Activated naive CD8-positive, alpha-beta T cell treated with anti-CD3 and anti-CD28 coated beads, Interleukin-2, amount 50 U/mL, for 16 hours (primary cell): ENCODE measurements at places on chromosomes 12 and 14.

- DNase-seq, result no peak
These were observed 193.6 kb downstream of the GALC start for GRCh38 chr14:87799400-87799799.

GRCh38 chr12:30994274-30994673 lies 67.7 kb downstream of the TSPAN11 start:
- DNase-seq, result no peak

- no peak for DNase-seq
These were observed 288.6 kb downstream of the FOXN3 start for GRCh38 chr14:89128311-89129026.

GRCh38 chr12:94193168-94193567 lies 44.8 kb downstream of the PLXNC1 start:
- no peak for DNase-seq

GRCh38 chr12:38648813-38649212 lies 256.6 kb downstream of the CPNE8 start:
- no peak for DNase-seq

DNA sequence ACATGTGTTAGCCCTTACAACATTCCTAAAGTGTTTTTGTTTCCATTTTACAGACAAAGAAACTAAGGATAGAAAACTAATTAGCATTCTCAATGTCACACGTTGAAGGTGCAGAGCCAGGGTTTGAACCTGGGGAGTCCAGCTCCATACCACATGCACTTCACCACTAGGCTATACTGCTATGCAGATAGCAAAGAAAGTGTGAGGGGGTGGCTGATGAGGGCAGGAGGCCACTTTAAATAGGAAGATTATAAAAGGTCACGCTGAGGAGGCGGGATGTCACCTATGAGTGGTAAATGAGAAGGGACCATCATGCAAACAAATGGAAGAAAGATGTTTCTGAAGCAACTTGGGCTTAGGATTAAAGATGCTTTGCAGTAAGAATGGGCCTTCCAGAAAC lies 213.9 kb downstream of the EGLN3 start:
- no peak for DNase-seq

DNA sequence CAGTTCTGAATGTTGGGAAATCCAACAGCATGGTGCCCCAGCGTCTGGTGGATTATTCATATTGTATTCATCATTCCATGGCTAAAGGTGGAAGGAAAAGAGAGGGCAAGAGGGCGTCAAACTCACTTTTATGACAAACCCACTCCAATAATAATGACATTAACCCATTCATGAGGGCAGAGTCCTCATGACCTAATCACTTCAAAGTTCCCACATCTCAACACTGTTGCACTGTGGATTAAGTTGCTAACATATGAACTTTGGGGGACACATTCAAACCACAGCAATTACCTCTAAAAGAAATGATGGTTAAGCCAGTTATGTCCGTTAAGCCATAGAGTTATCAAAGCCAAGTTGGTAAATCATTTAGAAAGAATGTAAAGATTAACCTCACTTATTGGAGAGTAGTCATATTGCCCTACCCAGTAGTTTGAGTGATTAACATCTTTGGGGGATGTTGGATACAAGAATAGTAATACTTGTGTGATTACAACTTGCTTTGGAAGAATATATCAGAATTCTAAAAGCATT lies 212.4 kb upstream of the FLRT2 start:
- DNase-seq, result no peak

DNA sequence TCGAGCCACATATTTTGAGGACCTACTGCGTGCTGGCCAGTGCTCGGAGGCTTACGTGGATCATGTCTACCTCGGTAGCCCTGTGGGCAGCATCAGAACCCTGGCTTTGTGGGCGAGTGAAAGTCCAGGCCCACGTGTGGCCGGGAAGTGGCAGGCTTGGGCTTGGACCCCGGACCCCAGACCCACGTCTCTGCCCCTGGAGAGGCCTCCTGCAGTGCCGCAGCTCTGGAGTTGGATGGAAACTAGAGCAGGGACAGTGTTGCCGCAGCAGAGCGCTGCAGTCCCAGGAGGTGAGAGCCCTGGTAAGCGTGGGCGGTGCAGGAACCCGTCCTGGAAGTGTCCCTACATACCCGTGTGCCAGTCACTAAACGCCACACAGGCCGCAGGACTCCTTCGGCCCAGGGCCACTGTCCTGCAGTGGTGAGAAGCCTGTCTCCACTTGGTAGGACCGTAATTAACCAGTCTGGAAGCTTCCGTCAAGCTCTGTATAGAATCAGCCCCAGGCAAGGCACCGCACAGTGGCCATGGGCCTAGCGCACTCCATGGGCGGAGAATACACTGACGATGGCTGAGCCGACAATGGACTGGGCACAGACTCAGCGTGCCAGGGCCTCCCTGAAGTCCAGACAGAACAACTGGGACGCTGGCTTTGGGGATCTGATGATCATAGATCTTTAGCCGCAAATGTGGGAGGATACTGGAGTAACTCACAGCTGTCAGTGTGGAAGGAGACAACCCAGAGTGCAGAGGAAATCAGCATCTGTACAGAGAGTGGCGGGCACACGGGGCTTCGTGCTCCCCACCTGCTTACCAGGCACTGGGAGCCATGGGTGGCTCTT lies 219.5 kb downstream of the KIF26A start:
- DNase-seq, result no peak

DNA sequence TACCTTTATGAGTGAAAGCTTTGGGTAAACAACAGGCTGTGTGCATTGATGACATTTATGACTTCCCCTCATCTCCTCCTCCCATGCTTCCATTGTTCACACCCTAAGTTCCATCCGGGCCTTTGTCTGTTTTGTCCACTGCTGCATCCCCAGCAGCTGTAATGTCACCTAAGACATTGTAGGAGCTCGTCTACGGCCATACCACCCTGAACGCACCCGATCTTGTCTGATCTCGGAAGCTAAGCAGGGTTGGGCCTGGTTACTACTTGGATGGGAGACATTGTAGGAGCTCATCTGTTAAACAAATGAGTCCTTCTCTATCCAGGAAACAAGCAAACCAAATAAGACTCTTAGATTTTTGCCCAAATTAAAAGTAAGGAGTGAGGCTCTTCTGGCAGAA lies 40.4 kb upstream of the SYCP3 start:
- no peak for DNase-seq

- no peak for DNase-seq
These were observed 2.4 kb downstream of the NCOR2 start for GRCh38 chr12:124564971-124565491.

- DNase-seq, result no peak
These were observed 19.7 kb downstream of the SLC41A2 start for GRCh38 chr12:104938371-104938770.

GRCh38 chr14:24506443-24506842 lies 1.6 kb downstream of the CMA1 start:
- DNase-seq, result no peak

- DNase-seq, result no peak
These were observed 472.2 kb downstream of the RAD51B start for GRCh38 chr14:68291820-68292219.

GRCh38 chr14:100860556-100861187 lies 34.8 kb downstream of the MEG3 start:
- DNase-seq, result no peak

DNA sequence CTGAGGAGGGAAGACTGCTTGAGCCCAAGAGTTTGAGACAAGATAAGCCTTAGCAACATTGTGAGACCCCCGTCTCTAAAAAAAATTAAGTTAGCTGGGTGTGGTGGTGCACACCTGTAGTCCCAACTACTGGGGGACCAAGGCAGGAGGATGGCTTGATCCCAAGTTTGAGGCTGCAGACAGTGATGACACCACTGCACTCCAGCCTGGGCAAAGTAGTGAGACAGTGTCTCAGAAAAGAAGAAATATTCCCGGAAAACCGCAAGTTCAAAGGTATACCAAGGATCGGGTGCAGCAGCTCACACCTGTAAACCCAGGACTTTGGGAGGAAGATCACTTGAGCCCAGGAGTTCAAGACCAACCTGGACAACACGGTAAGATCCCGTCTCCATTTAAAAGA lies 5.8 kb downstream of the PTGES3 start:
- DNase-seq, result no peak

DNA sequence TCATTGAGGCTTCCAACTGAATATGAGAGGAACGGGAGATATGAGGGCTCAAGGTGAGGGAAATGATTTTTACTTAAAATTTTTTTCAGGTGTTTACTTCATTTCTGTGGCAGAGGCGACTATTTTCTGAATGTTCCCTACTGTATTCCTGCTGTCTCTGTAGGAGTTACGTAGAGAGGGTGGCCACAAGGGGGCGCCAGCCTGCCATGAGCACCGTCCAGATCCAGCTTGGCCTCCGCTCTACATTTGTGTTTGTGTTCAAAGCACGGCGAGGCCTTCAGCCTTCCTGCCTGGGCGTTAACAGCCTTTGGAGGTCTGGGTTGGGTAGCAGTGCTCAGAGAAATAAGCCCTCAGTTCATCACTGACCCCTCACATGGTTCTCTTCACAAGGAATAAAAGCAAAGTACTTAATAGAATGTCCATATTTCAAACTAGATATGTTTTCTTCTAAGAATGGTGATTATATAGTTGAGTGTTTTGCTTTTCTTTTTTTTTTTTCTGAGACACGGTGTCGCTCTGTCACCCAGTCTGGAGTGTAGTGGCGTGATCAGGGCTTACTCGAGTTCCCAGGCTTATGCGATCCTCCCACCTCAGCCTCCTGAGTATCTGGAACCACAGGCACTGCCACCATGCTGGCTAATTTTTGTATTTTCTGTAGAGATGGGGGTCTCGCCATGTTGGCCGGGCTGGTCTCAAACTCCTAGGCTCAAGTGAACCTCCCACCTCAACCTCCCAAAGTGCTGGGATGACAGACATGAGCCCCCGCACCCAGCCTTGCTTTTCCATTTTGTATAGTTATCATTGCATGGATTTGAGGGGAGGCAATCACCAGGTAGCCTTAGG lies 22.3 kb downstream of the CKB start:
- DNase-seq, result peak; percentile 48

GRCh38 chr14:61954306-61954705 lies 192.1 kb downstream of the SNAPC1 start:
- DNase-seq, result no peak

DNA sequence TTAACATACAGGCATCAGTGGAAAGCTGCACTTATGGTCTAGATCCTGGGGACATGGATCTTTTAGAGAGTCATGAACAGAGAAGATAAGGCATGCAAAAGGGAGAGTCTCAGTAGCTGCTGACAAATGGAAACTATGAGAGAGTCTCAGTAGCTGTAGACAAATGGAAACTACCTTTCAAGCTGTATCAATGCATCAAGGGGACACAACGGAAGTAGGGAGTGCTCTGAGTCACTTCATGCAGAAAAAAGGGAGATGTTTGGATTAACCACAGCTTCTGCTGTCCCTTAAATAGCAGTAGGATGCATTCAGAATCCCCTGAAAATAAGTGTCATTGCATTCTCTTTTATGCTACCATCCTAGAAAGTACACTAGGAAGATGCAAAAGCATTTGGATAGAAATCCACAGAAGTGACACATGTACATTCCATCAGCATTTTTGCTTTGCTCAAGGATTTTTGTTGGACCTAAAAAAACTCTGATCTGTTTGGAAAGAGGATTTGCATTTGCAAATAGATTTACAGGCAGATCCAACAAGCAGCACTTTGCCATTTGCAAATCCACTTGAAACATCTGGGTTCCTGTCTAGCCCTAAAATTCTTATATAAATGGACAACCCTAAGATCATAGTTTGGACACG lies 227.5 kb upstream of the LMO3 start:
- no peak for DNase-seq

DNA sequence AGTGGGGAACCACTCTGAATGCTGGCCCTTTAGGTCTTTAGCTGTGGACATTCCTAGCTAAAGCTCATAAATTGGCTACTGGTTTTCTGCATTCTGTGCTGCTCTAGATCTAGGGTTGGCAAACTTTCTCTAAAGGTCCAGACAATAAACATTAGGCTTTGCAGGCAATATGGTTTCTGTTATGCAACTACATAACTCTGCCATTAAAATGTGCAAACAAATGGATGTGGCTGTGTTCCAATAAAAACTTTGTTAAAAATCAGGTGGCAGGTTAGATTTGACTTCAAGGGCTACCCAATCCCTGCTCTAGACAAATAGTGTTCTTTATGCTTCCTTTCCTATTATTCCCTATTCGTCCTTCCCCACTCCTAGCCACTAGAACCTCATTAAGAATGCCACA lies 6.8 kb upstream of the LRRC9 start:
- no peak for DNase-seq

DNA sequence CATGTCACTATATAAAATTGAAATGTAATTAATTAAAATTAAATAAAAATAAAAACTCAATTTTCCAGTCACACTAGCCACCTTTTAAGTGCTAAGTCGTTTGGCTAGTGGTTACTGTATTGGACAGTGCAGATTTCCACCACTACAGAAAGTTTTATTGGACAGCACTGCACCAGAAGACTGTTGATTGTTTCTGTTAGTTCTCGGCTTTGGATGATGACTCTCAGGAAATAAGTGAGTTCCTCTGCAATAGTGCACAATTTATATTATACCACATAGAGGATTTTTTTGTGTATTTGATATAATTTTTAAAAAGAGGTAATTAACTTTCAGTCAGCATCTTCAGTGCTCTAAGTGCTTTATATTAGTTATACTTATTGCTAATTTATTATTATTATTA lies 52.7 kb downstream of the FAR2 start:
- DNase-seq, result no peak

GRCh38 chr12:67890726-67891258 lies 98.5 kb upstream of the IFNG-AS1 start:
- DNase-seq, result no peak

DNA sequence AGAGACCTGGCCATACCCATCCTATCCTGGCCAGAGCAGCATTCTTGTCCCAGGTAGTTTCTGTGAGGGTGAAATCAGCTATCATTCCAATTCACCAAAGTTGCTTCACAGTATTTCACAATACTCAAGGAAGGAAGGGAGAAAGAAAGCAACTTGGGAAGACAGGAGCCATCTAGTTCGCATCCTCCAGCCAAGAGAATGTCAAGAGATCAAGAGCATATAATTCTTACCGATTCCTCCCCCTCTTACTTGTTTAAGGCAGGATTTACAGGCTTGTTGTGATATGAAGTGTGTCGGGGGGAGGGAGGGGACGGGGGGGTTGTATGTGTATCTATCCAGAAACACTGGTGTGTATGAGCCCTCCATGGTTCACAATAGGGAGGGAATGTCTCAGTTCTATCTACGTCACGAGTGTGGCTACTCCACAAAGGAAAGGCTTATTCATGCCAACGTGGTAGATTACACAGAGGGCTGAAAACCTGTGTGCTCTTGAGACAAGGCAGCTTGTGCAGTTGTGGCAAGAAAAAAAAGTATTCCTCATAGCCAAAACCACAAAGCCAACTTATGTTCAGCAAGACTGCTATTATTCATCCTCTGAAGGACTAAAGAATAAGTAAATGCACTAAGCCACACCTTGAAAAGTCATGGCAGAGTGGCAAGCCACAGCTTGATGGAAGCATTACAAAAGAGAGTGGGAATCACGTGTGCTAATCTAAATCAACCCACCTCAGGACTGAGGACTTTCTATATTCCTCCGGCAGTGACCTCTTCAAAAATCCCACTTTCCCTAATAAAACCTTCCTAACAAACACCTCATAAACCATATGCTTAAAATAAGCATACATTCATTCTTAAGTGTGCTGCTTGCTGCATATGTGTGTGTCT lies 35.0 kb downstream of the CORO1C start:
- DNase-seq, result no peak

GRCh38 chr14:102125546-102125945 lies 14.2 kb upstream of the WDR20 start:
- no peak for DNase-seq

- no peak for DNase-seq
These were observed 454.1 kb upstream of the MDGA2 start for GRCh38 chr14:48129472-48129871.

GRCh38 chr12:32901553-32901952 lies 5.0 kb upstream of the PKP2 start:
- DNase-seq, result no peak

- no peak for DNase-seq
These were observed 54.1 kb downstream of the MAP1LC3B2 start for GRCh38 chr12:116613256-116613655.
